CD4-positive, alpha-beta T cell treated with Interleukin-4 for 1 hour (primary cell): ENCODE measurements at places on chromosomes 11 and 22.

GRCh38 chr11:70538641-70539359, 140.5 kb downstream of the CTTN start:
- DNase-seq: no peak

GRCh38 chr11:74248469-74248868, 63.0 kb downstream of the P4HA3 start:
- DNase-seq: no peak

DNA sequence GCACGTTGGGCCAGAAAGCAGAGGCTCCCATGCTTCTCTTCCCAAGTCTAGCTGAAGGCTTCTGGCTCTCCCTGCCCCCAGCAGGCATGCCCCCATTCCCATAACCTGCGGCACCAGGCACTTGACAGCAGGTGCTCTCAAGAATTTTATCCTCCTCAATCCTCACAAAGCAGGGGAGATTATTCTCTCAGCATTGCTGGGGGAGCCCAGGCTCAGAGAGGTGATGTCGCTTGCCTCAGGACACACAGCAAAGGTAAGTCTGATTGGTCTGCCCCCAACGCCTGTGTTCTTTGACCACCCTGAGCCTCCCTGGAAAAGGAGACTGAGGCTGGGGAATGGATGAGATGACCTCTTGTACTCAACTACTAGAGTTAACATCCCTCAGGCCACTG, 4.8 kb downstream of the TST start:
- no peak for DNase-seq

DNA sequence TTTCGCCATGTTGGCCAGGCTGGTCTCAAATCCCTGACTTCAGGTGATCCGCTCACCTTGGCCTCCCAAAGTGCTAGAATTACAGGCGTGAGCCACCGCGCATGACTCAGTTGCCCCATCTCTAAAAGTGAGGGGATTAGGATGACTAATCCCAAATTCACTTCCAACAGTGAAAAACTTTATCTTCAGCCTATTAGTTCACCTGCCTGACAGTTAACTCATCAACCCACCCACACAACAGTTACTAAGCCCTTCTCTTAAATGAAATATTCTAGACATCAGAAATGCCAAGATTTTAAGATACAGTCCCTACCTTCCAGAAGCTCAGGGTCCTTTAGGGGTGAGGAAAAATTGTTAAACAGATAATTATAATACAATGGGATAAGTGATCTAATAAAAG, 2.0 kb upstream of the ANKRD42 start:
- DNase-seq: no peak

DNA sequence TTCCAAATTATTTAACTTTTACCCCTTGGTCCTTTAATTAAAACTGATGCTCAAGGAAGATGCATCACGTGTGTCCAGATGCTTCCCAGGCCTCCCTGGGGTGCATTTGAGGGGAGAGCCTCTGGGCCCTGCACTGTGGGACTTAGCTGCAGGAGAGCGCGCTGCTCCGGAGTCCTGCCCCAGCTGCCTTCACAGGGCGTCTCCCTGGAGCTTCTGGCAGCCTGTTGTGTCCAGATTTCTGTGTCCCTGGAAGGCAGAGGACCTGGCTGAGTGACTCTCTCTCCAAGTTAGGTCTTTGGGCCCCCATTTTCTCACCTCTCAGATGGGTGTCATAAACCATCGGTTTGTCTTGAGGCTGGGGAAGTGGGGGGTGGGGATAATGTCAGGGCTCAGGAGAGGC, 3.0 kb downstream of the ARHGAP8 start:
- no peak for DNase-seq

- no peak for DNase-seq
Observed at GRCh38 chr22:50564289-50564688, 1.6 kb upstream of the SYCE3 start.

GRCh38 chr22:24011735-24012068, 598 bp downstream of the CABIN1 start:
- DNase-seq: no peak

DNA sequence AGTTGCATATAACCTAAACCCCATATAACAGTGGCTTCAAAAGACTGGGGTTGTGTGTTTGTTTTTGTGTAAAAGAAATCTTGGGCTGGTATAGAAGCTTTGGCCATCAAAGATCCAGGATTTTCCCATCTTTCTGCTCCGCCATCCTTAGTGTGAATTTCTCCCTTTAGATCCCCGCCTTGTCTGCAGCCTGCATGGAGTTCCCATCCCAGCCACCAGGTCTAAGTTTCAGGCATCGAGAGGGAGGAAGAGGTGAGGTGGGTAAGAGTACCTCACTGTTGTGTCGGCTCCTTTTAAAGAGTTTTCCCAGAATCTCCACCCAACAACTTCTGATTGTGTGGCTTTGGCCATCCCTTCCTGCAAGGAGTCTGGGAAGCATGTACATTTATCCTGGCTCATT, 195.5 kb upstream of the SORL1-AS1 start:
- no peak for DNase-seq

GRCh38 chr22:41998361-41999261, at the start of gene WBP2NL:
Gene WBP2NL, plus strand, starts transcription at chr22:41998788. Its CDS starts 31 bp downstream, at chr22:41998819.
- DNase-seq: peak; percentile 95

DNA sequence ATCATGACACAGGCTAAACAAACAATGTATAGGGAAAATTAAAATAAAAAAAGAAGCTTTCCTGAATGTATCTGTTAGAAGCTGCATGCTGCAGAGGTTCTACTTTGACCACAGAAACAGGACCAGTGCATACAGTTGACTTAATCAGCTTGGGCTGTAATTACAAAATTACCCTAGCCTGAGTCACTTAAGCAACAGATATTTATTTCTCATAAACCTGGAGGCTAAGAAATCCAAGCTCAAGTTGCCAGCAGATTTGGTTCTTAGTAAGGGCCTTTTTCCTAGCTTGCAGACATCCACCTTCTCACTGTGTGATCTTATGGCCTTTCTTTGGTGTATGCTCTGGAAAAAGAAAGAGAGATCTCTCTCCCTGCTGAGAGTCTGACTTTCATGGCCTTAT, 946.5 kb upstream of the RAG2 start:
- no peak for DNase-seq

DNA sequence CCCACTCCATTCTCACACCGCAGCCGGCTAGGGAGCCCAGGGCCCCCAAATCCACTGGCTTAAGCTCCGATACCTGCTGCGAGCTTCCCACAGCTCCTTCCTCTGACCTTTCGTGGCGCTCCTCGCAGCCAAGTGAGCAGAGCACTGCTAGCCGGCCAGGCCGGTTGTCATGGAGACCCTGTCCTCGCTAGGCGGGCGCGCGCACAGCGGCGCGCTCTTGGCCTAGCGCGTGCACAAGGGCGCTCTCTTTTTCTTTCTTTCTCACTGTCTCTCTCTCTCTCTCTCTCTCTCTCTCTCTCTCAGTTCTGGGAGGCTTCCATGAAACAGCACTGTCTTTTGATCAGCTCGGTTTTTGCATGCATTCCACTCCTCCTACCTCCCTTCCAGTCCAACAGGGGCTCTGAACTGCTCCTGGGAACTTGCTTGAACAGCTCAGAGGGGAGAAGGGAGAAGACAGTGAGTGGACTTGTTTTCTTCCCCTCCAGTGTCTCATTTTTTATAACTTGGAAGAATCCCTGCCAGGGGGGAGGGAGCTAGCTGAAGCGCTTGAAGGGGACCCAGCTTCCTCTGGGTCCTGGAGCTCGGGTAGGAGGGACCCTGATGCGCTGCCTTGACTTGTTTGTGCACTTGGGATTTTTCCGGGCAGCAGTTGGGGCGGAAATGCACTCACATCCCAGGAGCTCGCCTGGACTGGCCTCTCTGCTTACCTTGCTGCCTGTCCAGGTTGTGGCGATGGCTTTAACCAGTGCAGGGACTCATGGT, 100.3 kb upstream of the AKIP1 start:
- DNase-seq: no peak

DNA sequence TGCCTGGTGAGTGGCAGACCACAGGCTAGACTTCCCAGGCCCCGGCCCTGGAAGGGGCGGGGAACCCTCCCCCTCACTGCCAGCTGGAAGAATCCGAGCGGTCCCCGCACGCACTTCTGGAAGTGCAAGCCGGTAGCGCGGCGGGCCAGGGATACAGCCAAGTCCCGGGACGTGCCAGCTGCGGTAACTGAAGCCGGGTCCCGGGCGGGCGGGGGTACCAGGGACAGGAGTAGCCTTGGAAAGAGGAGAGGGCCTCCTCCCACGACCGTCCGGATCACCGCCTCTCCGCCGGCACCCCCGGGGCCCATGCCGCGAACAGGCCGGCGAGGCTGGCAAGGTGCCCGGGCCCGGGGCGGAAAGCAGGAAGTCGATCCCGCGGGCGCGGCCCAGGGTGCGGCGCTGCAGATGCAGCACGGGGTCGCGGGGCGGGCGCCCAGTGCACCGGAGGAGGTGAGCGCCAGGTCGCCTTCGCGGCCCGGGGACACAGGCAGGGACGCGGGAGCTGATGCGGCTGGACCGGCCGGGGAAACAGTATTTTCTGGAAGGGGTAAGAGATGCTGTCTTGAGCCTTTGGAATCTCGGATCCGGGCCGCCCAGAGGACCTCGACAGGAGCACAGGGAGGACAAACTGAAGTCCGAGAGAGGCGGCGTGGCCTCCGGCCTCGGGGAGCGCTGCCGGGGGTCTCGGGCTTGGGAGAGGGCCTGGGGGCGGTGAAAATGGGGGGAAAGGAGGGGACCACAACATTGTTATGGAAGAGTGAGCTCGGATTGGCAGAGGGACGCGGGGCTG, 783 bp upstream of the SLC35C1 start:
- peak; percentile 58 for DNase-seq

GRCh38 chr11:111230122-111230465, 15.4 kb upstream of the POU2AF2 start:
- no peak for DNase-seq

DNA sequence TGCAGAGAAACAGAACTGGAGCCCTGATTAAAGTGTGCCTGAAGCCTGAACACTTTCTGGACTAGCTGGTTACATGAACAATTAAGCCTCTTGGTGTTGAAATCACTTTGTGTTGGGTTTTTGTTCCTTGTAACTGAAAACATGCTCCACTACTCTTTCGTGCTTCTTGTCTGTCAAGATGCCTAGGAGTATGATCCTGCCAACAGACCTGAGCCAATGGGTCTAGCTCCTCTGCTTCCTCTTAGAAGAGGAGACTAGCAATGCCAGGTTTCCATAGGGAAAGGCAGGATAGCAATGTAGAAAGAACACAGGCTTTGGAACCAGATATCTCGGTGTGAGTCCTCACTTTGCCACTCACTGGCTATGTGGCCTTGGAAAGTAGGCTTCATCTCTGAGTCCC, 40.3 kb downstream of the IRAG1 start:
- DNase-seq: no peak

DNA sequence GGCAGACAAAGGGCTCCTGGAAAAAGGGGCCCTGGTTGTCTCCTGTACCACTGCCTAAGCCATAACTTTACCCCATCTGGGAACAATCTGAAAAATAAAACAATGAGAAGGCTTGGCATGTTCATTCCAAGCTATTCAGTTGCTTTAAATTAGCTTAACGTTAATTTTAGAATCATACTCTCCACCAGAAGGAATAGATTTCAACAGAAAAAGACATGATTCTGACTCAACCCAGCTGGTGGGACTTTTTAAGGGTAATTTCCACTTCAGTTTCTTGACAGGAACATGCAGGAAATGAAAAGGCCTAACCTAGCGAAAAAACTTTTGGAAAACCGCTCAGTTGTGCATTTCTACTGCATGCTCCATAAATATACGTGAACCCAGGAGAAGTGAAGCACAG, 7.9 kb downstream of the SF3A1 start:
- DNase-seq: no peak

GRCh38 chr11:131533149-131533548, 162.7 kb downstream of the NTM start:
- DNase-seq: no peak

DNA sequence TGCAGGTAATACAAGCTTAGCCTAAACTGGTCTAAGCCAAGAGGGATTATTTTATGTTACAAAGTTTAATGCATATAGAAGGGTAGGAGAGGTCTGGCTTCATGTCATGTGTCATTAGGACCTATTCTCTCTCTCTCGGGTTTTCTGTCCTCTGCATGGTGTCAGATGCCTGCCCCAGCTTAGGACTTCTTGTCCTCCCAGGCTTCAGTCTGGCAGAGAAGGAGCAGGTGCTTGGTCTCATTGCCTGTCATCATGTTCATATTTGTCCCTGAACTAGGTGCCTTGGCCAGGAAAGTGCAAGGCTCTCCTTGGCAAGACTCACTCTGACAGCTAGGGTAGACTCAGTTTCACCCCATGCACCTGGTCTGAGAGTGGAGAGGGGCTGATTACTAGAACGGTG, 126.3 kb downstream of the ADAMTS15 start:
- DNase-seq: no peak

GRCh38 chr22:48800886-48801607, 1026.6 kb downstream of the BRD1 start:
- no peak for DNase-seq

DNA sequence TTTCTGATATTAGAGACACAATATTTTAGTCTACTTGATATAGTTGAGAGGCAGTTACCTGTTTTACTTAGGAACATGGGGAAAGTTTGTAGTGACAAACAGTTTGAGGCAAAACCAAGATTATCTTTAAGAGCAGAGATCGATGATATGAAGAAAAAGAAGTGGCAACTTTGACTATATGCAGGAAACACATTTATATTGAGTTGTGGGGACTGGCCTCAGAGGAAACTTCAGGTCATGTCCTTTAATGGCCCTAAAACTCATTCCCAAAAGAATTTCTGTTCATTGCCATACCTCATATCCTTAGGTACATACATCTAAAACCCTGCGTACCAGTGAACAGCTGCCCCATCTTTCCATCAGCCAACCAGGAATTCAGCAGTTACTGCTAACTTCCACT, 4.5 kb downstream of the HBG1 start:
- DNase-seq: no peak

DNA sequence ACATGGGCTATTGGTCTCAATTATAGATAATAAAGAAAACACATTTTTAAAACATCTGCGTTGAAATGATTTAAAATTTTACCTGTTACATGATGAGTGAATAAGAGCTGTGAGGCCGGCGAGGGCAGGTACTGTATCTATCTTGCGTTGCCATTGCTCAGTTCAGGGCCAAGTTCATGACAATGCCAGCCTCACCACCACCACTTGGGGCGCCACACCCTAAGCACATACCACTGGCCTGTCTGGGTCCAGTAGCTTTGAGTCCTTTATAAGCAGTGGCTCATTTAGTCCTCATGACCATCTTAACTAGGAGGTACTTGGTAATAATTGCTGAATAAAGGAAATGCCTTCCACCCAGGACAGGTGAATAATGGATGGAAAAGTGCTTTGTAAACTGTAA, 14.5 kb upstream of the MB start:
- DNase-seq: peak; percentile 23

GRCh38 chr11:116124922-116125714, 620.9 kb upstream of the CADM1 start:
- no peak for DNase-seq

GRCh38 chr11:41281131-41281742, 178.2 kb downstream of the LRRC4C start:
- DNase-seq: no peak

- DNase-seq: no peak
Observed at GRCh38 chr11:89608234-89608966, 101.7 kb upstream of the TRIM77 start.

GRCh38 chr11:126383339-126384335, 28.2 kb downstream of the ST3GAL4 start:
- DNase-seq: no peak
